ENCODE measurements at places on chromosomes 1 and 21.

- DNase-seq, result peak; percentile 61
Measured at GRCh38 chr21:43758111-43758641, 17.9 kb downstream of the CSTB start.

- DNase-seq, result no peak
Measured at GRCh38 chr1:39876144-39876543, 7.2 kb downstream of the TRIT1 start.

- DNase-seq, result peak; percentile 89
Measured at GRCh38 chr1:243917177-243917862, 67.3 kb upstream of the AKT3 start.

- no peak for DNase-seq
Measured at GRCh38 chr1:235567812-235568503, 63.7 kb upstream of the B3GALNT2 start.

All from EH (cell line).